Left renal cortex interstitium (tissue), 4 donors: ENCODE measurements at places on chromosomes 1 and 21.

DNA sequence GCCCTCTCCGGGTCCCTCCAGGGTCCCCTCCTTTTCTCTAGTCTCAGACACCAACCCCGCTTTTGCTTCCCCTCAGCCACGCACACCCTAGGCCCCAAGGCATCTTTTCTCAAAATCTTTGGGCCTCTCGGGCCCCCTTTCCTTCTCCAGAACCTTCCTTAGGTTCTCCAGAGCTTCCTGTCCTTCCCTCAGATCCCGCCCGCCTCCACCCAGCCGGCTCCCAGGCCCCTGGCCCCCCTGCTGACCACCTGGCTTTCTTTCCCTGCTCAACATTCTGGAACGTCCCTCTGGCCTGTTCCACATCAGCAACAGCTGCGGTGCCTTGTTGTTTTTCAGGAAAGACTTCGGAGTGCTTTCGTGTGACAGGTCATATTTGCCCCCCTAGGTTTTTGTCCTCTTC is 1.2 kb downstream of the ZDHHC18 start:
- DNase-seq, result no peak

DNA sequence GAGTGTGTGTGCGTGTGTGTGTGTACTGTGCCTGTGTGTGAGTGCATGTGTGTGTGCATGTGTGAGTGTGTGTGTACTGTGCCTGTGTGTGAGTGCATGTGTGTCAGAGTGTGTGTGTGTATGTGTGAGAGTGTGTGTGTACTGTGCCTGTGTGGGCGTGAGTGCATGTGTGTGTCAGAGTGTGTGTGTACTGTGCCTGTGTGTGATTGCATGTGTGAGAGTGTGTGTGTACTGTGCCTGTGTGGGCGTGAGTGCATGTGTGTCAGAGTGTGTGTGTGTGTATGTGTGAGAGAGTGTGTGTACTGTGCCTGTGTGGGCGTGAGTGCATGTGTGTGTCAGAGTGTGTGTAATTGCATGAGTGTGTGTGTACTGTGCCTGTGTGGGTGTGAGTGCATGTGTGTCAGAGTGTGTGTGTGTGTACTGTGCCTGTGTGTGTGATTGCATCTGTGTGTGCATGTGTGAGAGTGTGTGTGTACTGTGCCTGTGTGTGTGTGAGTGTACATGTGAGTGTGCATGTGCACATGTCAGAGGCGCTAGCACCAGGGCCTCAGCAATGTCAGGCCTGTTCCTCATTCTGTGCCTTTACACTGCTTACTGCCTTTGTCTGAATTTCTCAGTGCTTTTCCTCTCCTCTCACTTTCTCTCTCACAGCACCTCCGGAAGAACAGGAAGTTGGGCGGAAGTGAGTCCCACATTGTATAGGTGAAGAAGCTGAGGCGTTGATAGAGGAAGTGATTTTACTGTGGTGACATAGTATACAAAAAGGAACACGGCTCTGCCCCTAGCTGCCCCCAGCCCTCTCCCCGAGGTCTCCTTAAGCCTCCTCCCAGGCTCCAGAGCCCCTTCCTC is 4.9 kb downstream of the SLC5A9 start:
- DNase-seq, result no peak

- DNase-seq, result no peak
These were observed 18.9 kb downstream of the LDLRAP1 start for GRCh38 chr1:25562101-25562927.

DNA sequence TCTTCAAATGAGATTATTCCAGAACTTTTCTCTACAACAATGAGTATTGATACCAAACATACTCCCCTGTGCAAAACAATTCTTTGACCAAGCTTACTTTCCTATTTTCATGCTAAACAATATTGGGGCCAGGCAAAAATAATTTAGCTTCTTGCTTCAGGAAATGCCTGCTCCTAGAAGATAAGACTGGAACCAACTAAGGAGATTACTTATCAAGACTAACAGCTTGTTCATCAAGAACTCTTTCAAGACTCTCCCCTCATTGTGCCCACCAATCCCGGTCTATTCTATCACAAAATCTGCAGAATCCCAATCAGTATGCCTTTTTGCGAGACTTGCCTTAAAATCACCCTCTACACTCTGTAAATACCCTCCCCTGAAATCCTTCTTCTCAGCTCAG is 536.6 kb downstream of the RWDD3 start:
- DNase-seq, result no peak

- DNase-seq, result peak; percentile 7
These were observed 629 bp downstream of the PGD start for GRCh38 chr1:10399444-10399941.

DNA sequence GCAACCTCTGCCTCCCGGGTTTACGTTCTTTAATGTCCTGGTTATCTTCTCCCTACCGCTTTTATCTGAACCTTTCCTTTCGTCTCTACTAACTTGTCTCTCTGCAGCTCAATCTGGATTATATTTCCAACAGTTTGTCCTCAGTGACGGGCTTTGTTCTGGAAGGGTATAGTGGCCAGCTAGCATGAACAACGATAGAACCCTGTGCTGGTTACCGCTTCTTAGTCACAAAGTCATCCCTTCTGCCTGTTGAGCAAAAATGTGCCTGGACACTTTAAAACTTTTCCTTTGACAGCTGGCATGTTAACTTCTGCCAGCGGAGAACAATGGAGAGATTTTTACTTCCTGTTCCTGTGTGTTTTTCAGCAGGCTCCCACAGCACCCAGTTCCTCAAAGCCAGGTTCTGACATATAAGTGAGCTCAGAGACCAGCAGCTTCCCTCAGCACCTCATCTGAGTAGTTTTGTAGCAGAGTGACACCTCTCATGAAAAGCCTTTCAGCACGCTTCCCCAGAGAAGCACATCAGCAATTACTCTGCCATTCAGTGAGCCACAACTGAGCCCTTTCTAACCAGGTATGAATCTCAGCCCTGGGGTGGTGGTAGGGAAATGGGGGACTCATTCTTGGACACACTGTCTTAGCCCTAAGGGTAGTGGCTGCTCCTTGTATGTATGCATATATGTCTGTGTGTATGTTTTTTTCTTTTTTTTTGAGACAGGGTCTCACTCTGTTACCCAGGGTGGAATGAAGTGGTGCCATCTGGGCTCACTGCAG is 23.6 kb upstream of the CCDC17 start:
- no peak for DNase-seq

DNA sequence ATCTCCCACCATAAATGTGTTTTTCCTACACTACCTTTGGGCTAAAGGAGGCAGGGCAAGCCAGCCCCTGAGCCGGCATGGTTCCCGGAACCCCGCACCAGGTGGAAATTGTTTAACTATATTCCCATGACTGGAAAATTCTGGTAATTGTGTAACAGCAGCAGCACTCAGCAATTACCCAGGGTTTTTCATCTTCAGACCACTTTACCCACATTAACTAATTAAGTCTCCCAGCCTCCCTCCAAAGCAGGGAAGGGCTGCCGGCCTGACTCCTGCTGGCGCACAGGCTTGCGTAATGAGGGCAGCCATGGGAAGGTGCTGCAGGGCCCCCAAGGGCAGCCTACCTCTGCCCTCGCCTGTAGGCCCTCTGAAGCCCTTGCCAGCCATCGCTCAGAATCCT is 140.7 kb upstream of the VAMP3 start:
- DNase-seq, result no peak

GRCh38 chr1:208766832-208767231 is 522.6 kb upstream of the PLXNA2 start:
- DNase-seq, result no peak

- no peak for DNase-seq
These were observed 78.1 kb downstream of the DESI2 start for GRCh38 chr1:244730934-244731434.

- no peak for DNase-seq
These were observed 939 bp upstream of the MFAP2 start for GRCh38 chr1:16981269-16981849.

DNA sequence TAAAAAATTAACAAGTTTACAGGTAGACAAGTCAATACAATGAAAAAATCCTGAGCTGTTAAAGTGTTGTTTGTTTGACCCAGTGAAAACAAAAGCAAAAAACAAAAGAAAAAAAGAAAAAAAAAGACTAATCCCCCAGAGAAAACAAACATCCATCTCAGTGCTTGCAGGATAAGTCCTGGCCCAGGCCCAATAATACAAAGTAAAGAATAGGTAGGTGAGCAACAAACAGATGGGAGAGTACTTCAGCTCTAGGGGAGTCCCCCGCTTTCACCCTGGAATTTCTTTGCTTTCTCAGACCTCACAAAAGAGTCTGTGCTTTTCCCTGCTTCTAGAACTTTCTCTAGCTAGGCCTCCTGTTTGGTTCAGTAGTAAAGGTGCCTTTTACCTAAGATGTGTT is 70.3 kb downstream of the ABCA4 start:
- no peak for DNase-seq

GRCh38 chr1:64923294-64923718 is 43.0 kb downstream of the JAK1 start:
- no peak for DNase-seq

DNA sequence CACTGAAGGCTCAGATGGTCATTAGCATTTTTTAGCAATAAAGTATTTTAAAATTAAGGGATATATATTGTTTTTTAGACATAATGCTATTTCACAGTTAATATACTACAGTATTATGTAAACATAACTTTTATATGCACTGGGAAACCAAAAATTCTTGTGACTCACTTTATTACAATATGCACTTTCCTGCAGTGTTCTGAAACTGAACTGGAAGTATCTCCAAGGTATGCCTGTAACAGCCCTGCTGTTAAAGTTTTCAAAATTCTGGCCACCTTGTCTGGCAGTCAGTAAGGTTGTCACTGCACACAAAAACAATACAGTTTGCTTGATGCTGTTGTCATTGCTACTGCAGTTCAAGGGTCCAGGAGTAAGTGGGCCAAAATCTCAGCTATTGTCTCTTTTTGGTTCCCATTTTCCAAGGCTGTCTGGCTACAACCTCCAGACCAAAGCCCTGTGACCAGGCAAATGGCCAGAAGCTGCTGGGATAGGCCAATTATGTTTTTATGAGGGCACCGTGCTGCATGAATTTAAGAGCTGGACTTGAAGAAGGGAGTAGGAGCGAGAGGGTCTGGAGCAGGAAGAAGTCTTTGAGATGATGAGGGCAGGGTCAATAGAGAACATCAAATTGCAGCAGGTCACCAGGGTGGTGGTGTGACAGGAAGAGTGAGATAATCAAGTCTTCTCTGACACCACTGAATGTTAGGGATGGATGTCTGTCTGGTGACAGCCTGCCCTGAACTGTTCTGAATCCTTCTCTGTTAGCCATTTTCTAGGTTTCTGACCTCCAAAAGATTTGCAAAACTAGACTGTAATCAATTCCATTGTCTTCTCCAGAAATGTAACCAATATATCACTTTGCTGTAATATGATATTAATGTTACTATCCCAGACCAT is 82.3 kb upstream of the CACHD1 start:
- DNase-seq, result no peak

DNA sequence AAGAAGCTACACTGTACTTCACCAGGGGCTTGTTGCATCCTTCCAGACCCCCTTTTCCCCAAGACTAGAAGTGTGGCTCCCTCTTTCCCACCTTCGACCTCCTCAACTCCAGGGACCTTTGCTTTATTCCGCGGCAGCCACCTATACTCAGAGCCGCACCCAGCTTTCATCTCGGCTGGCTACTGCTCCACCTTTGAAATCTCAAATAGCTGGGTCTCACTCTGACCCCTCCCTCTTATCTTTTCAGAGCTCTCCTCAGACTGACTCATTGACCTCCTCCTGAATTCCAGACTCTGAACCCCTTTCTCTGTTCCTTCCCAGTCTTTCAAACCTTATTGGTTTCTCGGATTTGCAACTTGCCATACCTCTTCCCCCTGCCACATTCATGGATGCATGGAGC is 144.7 kb upstream of the JUN start:
- no peak for DNase-seq

DNA sequence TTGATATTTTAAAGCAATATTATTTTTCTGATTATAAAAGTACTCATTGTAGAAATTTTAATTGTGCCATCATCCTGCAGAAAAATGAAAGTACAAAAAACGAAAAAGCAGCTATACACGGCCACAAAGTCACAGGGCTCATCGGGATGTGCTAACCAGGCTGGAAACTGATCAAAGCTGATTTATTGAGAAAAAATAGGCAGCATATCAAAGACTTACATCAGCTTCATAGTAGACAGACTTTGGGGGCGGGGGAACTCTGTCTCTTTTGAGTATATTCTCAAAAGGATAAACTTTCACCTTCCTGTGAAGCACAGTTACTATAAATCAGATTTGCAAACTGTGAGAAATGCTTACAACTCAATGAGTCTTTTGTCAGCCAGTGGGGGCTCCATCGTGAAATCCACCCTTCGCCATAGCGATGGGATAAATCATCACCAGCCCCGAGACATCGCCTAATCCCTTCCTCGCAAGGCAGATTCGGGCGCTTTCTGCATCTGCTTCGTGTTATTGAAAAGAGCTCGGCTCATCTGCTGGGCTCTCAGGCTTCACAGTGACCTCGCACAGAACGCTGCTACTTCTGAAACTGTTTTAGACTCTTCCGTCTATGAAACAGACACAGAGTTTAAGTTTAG is 69.2 kb upstream of the ERG start:
- no peak for DNase-seq

DNA sequence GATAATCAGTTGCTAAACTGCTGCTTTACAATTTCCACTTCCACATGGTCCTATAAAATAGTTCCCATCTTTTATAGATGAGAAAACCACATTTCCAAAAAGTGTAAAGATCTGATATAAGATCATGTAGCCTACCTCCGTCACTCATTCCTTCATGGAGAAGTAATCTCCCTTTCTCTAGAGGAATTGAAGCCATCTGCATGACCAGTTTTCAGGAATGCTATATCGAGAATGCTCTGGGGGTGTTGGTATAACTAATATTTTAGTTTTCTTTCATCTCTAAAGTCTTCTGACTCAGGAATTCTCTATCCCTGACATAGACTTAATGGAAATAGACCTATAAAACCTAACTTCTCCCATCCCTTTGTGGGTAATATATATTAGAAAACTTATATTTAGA is 173.0 kb upstream of the UBE2U start:
- DNase-seq, result no peak

- no peak for DNase-seq
These were observed 5.9 kb downstream of the SMG7 start for GRCh38 chr1:183477986-183478781.
